Stimulated activated CD4-positive, alpha-beta T cell treated with anti-CD3 and anti-CD28 coated beads, TNF-alpha, amount 100 ng/mL, for 4 hours (primary cell): ENCODE measurements at places on chromosomes 3 and 15.

DNA sequence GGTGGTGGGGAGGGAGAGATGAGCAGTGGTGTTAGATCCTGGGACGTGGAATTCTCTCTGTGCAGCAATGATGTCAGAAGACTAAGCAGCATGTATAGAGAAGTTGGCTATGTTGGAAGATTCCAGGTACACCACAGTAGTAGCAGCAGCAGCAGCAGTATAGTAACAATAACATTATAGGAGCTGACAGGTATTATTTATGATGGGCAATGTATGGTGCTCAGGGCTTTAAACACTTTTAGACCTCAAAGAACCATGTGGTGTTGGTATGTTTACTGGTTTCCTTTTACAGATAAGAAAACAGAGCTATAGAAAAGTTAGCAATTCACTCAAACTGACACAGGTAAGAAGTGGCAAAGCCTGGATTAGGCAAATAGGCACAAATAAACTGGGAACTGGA is 103.9 kb downstream of the CCNL1 start:
- DNase-seq, result no peak

- no peak for DNase-seq
These were observed 26.3 kb upstream of the MNS1 start for GRCh38 chr15:56491110-56491722.

DNA sequence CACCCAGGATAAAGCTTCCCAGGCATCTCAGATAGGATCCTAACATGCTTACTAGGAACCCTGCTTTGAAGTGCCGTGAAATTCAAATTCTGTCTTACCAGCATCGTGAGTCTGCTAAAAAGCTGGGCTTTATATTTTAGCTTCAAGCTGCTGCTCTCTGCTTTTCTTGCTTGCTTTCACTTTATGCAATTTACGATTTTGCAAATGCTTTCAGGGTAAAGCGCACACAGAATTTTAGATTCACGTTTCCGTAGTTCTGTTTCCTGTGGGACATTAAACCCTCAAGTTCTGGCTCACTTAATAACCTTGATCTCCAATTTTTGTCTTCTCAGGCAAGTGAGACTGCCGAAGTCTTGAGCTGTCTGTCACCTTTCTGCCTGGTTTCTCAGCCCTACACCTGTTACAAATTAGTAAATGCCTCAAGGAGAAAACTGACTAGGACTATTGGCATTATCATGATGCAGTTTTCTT is 170.5 kb upstream of the TGFBR2 start:
- no peak for DNase-seq

DNA sequence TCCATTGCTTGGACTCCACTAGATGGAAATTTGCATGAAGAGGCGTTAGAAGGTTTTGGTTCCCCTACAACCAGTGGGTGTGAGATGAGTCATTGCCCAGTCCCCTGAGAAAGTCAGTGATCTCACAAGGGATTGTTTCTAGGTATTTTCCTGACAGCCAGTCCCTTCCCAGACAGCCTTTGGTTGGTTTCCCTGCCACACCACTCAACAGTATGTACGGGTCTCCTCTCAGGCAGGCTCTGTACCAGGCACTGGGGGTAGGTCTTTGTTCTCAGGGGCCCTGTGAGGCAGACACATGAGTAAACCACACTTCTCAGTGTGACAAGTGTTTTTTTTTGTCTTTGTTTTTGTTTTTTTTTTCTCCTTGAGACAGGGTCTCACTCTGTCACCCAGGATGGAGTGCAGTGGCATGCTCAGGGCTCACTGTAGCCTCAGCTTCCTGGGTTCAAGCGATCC is 4.0 kb downstream of the LAMP3 start:
- peak; percentile 17 for DNase-seq

GRCh38 chr3:115989684-115990421 is 366.5 kb downstream of the GAP43 start:
- no peak for DNase-seq

- DNase-seq, result no peak
These were observed 636.5 kb downstream of the ZBBX start for GRCh38 chr3:166743481-166744134.

GRCh38 chr3:122519693-122520092 is 5.0 kb upstream of the KPNA1 start:
- no peak for DNase-seq

DNA sequence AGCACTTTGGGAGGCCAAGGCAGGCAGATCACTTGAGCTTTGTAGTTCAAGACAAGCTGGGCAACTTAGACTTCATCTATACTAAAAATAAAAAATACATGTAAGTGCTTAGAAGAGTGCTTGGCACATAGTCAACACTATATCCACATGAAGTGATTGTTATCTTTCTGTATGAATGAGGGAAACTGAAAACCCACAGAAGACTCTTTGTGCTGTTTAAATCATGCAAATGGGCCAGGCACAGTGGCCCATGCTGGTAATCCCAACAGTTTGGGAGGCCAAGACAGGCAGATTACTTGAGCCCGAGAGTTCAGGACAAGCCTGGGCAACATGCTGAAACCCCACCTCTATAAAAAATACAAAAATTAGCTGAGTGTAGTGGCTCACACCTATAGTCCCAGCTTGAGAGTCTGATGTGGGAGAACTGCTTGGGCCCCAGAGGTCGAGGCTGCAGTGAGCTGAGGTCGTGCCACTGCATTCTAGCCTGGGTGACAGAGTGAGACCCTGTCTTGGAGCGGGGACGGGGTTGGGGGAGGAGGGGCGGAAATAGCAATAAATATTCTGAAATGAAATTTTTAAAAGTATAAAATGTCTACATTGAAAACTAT is 129.7 kb downstream of the NR2E3 start:
- DNase-seq, result no peak

GRCh38 chr15:63874616-63875015 is 40.9 kb upstream of the HERC1 start:
- no peak for DNase-seq

GRCh38 chr3:30737743-30738499 is 131.5 kb downstream of the TGFBR2 start:
- no peak for DNase-seq

DNA sequence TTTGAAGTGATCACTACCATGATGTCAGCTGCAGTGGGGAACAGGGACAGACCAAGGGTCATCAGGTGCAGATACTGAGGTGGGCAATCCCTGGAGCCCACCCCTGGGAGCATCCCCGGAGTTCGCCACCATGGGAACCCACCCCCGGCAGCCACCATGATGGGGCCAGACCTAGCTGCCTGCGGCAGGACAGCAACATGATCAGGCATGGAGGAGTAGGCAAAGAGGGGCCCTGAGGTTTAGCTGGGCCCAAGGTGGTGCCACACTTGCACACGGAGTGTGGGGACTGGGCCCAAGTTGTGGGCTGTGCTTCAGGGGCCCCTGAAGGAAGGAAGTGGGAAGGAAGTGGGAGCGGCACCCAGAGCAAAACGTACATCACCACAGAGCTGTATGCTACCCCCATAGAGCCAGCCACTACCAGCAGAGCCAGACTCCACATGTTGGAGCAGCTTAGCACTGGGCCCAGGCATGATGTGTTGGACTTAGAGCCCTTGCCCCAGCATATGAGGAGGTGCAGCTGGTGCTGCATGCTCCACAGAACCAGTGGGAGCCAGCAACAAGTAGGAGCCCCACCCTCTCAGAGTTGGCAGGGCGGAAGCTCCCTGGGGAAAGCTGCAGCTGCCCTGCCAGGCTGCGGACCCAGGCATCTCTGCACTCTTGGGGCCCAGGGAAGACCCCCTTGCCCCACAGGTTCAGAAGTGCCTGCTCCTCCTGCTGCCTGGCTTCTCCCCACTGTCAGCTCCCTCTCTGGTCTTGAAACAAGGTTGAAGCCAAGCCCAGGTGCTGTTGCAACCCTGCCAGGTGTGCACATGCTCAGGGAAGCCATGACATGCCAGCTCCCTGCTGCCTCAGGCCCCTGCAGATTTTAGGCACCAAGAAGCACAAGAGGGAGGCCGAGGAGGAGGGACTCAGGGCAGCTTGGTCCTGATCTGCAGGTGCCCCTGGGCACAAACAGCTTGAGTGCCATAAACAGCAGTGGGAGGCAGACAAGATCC is 515.3 kb downstream of the ZBBX start:
- no peak for DNase-seq

GRCh38 chr15:78942741-78943140 is 2.1 kb downstream of the CTSH start:
- DNase-seq, result no peak

DNA sequence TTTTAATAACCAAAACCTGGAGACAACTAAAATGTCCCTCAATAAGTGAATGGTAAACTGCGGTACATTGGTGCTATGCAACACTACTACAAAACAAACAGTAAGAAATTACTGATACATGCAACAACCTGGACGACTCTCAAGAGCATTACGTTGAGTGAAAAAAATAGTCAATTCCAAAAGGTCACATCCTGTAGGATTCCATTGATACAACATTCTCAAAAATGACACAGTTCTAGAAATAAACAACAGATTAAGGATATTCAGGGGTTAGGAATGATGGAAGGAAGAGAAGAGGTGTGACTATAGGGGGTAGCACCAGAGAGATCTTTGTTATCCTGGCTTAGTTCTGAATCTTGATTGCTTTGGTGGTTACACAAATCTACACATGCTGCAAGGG is 72.2 kb downstream of the ZNF148 start:
- no peak for DNase-seq

DNA sequence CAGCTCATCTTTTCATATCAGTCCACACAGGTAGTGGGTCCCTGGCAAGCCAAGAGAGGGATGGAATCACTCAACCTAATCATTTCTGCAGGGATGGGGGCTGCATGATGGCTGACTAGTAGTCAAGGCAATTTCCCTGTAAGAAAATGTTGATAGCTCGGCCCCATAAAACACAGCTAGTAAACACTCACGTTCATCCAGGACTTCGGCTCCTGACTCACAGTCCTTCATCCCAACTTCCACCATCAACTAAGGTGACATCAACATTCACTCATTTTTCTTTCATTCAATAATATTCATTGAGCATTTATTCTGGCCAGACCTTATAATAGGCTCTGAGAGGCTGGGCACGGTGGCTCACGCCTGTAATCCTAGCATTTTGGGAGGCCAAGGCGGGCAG is 4.4 kb upstream of the ACAP2 start:
- no peak for DNase-seq

- DNase-seq, result no peak
These were observed 45.0 kb downstream of the WDR76 start for GRCh38 chr15:43871835-43872234.

GRCh38 chr3:150497956-150498355 is 48.3 kb downstream of the SERP1 start:
- no peak for DNase-seq

DNA sequence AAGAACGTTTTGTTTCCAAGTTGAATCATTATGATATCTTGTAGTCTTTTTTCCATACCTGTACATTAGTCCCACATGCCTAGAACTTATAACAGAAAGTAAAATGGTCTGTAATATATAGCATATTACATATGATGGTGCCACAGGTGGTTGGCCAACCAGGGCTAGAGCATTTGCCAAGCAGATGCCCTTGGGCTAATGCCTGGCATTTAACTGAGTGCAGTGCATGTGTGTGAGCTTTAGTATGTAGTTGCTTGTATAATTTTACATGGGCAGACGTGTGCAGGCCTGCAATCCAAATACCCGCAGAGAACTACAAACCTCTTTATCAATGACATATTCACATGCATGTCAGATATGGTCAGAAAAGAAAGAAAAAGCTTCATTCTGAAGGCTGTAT is 27.5 kb downstream of the THSD4 start:
- DNase-seq, result no peak

- no peak for DNase-seq
These were observed 7.2 kb downstream of the ARID3B start for GRCh38 chr15:74548241-74548640.

- no peak for DNase-seq
These were observed 33.3 kb upstream of the SACM1L start for GRCh38 chr3:45655906-45656305.

- DNase-seq, result no peak
These were observed 28.3 kb upstream of the LSAMP start for GRCh38 chr3:116473602-116474001.

- no peak for DNase-seq
These were observed 256.2 kb downstream of the NR1D2 start for GRCh38 chr3:24201301-24201700.

DNA sequence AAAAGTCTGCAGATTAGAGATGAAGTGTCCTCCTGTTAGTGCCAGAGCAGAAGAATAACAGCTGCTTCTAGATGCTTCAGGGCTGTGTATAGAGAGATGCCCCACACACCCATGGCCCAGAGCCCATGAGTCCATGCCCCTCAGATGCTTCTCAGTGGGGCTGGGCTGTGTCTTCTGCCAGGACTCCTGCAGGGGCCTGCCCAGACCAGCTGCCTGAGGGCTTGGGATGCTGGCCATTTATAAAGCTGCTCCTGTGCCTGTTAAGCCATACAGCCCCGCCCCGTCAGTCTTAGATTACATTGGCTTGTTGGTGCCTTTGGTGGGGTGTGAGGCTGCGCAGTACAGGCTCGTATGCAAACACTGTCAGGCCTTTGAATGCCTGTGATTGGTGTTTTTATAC is 318.0 kb upstream of the CTDSPL start:
- DNase-seq, result no peak

GRCh38 chr3:25009665-25010064 is 418.4 kb upstream of the RARB start:
- no peak for DNase-seq

DNA sequence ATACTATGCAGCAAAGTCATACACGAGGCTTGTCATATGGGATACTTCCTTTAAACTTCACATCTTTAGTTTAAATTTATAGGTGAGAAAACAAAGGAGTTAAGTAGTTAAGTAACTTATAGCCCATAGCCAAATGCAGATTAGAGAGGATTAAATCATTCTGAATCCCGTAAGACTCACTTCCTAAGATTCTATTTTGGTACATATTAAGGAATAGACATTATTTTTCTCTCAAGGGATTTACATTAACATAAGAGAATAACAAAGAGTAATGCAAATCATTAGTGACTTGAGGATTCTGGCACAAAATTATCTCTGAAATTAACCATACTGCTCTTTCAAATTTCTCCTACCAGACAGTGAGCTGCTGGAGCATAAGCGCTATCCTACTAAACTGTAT is 747.4 kb upstream of the ARPP21 start:
- DNase-seq, result no peak

GRCh38 chr3:45239254-45239653 is 13.2 kb upstream of the TMEM158 start:
- no peak for DNase-seq

DNA sequence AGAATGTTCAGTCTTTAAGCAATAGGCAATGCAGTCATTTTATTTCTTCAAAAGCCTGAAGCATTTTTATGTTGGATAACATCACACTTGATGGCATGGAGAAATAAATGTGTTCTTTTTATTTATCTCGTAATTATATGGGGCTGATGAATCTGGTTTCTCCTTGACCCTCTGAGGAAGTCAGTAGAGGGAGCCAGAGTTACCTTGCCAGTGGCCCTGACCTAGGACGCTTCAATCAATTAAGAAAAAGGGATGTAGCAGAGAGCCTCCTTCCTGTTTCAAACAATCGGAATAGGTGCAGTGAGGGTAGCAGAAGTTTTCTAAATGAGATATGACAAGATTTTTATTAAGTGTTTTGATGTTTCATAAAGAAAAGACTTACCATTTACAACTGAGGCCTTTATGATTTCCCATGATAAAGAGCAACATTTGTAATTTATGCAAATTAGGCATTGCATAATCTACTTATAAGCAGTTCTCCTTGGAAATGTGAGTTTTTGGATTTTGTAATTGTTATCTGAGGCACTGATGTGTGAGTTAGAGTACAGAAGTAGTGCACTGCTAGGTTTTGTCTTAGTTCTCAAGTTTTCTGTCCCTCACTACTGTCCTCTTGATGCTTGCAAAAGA is 129.1 kb downstream of the RAP2B start:
- DNase-seq, result no peak
